ENCODE measurements at places on chromosomes 6 and 20. TPM values are rescaled to one million over a fixed set of nuclear protein-coding genes. Genes with fewer than 3 reads are reported as not detected.

DNA sequence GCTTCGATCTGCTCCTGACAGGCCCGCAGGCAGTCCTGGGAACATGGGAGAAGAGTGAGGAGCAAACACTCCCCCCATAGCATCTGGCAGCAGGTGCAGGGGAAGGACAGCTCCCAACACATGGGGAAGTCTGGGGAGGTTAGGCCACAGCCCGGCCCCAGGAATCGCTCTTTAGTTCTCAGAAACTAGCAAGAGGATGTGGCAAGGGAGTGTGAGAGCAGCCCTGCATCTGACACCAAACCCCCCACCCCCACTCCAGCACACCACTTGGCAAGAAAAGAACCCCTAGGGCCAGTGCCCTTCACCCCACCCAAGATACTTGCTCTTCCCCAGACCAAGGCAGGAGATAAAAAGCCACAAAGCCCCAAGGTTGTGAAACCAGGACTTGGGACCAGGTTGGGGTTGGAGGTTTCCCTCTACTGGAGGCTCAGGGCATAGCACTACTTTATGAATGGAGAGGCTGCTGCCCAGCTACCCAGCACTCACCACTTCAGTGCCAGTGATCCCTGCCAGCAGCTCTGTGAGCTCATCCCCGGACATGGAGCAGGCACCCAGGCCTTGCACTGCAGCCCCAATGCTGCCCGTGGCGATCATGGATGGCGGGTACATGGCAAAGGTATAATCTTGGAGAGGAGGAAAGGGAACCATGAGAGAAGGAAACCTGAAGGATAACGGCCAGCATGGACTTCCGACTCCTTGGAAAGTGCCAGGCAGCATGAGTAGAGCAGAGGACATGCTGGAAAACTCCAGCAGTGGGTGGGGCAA is 5.4 kb downstream of the CCND3 start:
- no peaks in the 10 kb centered on the region for H3K27me3 ChIP-seq
- H3K27ac ChIP-seq = peak overlapping the region; percentile 53
- H3K4me1 ChIP-seq = peaks cover 49% of the 10 kb centered on the region
- H3K36me3 ChIP-seq = peaks cover 86% of the 10 kb centered on the region

DNA sequence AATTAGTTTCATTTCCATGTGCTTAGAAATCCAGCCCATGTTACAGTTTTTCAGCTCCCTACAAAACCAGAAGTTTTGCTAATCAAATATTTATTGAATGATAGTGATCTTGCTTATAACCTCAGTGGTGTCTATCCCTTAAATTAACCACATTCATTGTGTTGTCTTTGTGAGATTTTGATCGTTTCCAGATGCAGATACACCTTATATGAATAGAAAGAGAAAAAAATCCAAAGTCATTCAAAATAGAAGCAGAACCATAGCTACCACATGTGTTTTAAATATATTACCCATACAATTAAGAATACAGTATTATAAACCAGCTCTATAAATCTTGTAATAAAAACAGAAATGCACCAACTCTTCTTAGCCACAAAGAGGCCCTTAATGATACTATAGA is 60.6 kb upstream of the RREB1 start:
- no peaks in the 10 kb centered on the region for H3K27me3 ChIP-seq
- H3K4me3 ChIP-seq = no peak overlapping the region
- no peak overlapping the region for H3K27ac ChIP-seq
- H3K4me1 ChIP-seq = peaks cover 16% of the 10 kb centered on the region

- H3K4me1 ChIP-seq = peaks cover 29% of the 10 kb centered on the region
- no peaks in the 10 kb centered on the region for H3K36me3 ChIP-seq
- no peak for DNase-seq
- H3K4me3 ChIP-seq = no peak overlapping the region
- no peak overlapping the region for H3K27ac ChIP-seq
Measured at GRCh38 chr20:44035924-44036323, 121.3 kb downstream of the TOX2 start.

- H3K36me3 ChIP-seq = peaks cover 51% of the 10 kb centered on the region
- no peaks in the 10 kb centered on the region for H3K27me3 ChIP-seq
- no peak for DNase-seq
- peaks cover 8% of the 10 kb centered on the region for H3K4me1 ChIP-seq
Measured at GRCh38 chr6:111773501-111774345, 99.5 kb downstream of the FYN start.

DNA sequence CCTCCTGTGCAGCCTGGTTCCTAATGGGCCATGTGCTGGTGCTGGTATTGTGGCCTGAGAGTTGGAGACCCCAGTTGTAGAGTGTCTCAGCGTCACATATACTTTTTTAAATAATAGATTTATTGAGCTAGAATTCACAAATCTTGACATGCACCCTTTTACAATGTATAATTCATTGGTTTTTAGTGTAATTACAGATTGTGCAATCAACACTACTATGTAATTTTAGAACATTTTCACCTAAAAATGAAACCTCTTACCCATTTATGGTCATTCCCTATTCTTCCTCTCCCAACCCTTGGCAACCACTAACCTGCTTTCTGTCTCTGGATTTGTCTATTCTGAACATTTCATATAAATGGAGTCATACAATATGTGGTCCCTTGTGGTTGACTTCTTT is 10.6 kb downstream of the PRIM2 start:
- H3K27ac ChIP-seq = no peak overlapping the region
- H3K36me3 ChIP-seq = peaks cover 63% of the 10 kb centered on the region
- no peak for DNase-seq
- H3K4me1 ChIP-seq = no peaks in the 10 kb centered on the region

DNA sequence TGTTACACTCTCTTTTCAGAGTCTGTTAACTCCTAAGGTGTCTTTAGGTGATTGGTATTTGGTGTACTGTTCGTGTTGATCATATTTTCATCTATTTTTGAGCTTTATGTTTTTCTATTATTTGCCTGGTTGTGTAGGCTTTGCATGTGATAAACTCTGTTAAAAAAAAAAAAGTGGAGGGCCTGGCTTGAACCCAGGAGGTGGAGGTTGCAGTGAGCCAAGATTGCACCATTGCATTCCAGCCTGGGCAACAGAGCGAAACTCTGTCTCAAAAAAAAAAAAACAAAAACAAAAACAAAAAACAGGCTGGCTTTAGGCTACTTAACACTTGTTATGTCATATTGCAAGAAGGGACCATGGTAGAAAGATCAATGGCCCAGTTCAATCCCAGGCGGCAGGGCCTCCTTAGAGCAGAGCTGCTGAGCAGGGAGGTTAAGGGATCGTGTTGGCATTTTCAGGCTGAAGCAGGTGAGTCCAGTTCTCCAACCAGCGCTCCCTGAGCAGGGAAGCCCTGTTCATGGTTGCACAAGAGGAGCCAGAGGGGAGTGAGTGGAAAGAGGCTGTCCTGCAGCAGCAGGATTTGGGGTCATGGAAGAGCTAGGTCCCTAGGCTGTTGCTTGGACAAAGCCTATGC is 8.5 kb downstream of the PYGB start:
- no peaks in the 10 kb centered on the region for H3K27me3 ChIP-seq
- peak overlapping the region; percentile 33 for H3K27ac ChIP-seq
- peaks cover 28% of the 10 kb centered on the region for H3K4me1 ChIP-seq
- H3K4me3 ChIP-seq = no peak overlapping the region

DNA sequence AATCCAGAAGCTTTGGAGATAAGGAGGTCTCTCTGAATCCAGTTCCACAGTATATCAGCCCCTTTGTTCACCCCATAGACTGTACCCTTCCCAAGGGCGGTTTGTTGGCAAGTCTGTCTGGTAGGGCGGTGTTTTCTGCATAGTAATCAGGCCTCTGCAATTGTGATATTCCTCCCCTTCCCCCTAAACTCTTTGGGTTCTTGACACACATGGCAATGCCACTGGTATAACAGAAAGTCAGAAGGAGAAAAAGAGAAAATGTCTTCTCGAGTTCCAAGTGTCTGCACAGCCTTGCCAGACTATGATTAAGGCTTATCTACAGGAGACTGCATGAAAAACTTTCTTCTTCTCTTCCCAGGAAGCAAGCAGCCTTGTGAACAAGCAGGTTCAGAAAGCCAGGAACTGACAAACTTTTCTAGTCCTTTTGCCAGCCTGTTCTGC is 45.6 kb downstream of the FOXO3 start:
- no peaks in the 10 kb centered on the region for H3K36me3 ChIP-seq
- no peak overlapping the region for H3K27ac ChIP-seq
- H3K4me1 ChIP-seq = peaks cover 20% of the 10 kb centered on the region

DNA sequence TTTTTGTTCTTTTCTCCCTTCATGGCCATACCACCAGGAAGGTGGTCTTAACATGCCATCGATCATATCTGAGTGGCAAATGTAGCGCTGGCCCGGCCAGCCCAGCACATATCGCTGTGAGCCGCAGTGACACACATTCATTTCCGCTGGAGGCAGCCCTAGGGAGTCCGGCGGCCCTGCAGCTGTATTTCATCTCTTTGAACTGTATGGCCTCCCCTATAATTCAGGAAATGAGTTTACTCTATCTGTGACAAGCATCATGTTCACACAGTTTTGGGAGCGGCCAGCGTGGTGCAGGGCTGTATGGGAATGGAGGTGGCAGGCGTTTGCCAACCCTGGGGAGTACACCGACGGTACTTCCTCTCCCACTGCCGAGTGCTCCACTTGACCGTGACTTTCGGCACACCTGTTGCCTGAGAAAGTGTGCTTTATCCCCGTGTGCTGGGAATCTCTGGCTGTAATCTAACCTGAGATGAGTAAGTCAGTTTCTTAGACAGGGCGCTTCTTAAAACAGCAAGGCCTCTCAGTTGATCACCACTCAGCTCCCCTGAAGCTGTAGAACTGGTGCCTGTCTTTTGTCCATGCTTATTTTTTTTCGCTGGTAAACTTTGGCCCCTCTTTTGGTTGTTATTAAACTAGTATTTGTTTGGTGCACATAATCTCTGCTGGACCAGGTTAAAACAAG is 257.1 kb upstream of the TAB2 start:
- no peaks in the 10 kb centered on the region for H3K27me3 ChIP-seq
- peaks cover 13% of the 10 kb centered on the region for H3K4me1 ChIP-seq

DNA sequence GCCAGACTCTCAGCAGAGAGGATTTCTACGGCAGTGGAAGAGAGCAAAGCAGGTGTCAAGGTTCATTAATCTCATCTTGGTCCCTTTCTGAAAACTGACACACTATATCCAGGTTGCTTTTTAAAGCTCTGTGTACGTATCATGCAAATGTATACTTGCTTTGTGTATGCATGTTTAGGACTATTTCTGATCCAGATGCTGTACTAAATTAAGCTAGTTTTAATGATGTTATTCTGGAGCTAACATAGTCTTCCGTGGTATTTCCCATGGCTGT is 59.2 kb upstream of the SNX9 start:
- H3K27ac ChIP-seq = peak overlapping the region; percentile 68
- H3K27me3 ChIP-seq = no peaks in the 10 kb centered on the region
- peaks cover 56% of the 10 kb centered on the region for H3K4me1 ChIP-seq
- H3K36me3 ChIP-seq = no peaks in the 10 kb centered on the region

DNA sequence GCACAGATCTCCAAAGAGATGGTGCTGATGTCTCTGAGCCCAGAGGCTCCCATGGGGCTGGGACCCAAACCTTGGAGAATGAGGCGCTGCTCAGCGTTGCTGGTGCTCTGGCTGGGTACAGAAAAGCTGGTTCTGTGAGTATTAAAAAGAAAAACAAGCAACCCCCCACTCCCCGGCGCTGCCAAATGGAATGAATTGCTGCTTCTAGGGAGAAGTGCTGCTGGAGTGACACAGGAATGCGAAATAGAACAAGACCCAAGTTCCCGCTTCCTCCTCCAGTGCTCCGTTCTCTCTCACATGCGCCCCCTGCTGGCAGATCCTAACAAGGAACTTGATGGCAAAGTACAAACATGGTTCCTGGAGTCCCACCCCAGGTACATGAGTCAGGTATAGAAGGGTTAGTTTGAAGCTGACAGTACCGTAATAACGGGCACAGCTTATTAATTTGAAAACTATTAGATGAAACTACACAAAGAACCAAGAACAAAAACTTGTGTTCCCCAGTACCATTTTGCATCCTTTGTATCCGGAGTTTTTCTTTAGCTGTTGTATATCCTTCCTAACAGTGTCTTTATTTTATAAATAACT is 2.1 kb upstream of the DDX27 start:
- DNase-seq = peak; percentile 76
- H3K4me3 ChIP-seq = peak overlapping the region; percentile 16
- H3K27ac ChIP-seq = no peak overlapping the region
- H3K27me3 ChIP-seq = no peaks in the 10 kb centered on the region
- H3K4me1 ChIP-seq = peaks cover 18% of the 10 kb centered on the region

DNA sequence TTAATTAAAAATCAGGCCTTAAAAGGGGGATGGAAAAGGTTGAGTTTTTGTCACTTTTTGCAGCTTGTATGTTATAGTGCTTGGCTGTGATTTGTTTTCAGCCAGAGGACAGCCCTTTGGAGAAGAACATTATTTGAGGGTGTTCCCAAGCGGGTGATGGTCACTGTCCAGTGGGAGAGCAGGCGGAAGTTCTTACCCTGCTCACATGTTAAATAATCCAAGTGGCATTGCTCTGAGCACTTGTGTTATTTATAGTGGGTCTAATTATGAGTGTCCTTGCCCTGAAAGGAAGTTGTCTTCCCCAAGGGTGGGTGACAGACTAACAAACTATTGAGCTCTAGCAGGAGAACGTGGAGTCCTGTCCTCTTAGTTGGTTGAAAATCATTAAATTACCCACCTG is 49.5 kb downstream of the DOK5 start:
- no peaks in the 10 kb centered on the region for H3K4me1 ChIP-seq
- no peak overlapping the region for H3K27ac ChIP-seq
- no peaks in the 10 kb centered on the region for H3K36me3 ChIP-seq
- DNase-seq = no peak

- H3K27ac ChIP-seq = no peak overlapping the region
- H3K4me1 ChIP-seq = no peaks in the 10 kb centered on the region
- no peak overlapping the region for H3K4me3 ChIP-seq
- DNase-seq = no peak
Measured at GRCh38 chr6:119880840-119881239, 531.3 kb upstream of the MAN1A1 start.

GRCh38 chr20:53829724-53830521 is 236.3 kb upstream of the ZNF217 start:
- peaks cover 6% of the 10 kb centered on the region for H3K4me1 ChIP-seq
- no peaks in the 10 kb centered on the region for H3K36me3 ChIP-seq
- no peak overlapping the region for H3K4me3 ChIP-seq
- H3K27me3 ChIP-seq = no peaks in the 10 kb centered on the region
- H3K27ac ChIP-seq = peak overlapping the region; percentile 78

GRCh38 chr6:12962529-12962928 is 246.0 kb downstream of the PHACTR1 start:
- H3K27ac ChIP-seq = no peak overlapping the region
- H3K36me3 ChIP-seq = no peaks in the 10 kb centered on the region
- H3K4me1 ChIP-seq = peaks cover 5% of the 10 kb centered on the region
- peaks cover 8% of the 10 kb centered on the region for H3K27me3 ChIP-seq
- DNase-seq = no peak

GRCh38 chr6:122408702-122409458 is 9.4 kb downstream of the HSF2 start:
- H3K27ac ChIP-seq = peak overlapping the region; percentile 80
- no peaks in the 10 kb centered on the region for H3K27me3 ChIP-seq
- no peaks in the 10 kb centered on the region for H3K4me1 ChIP-seq
- no peak for DNase-seq
- peaks cover 9% of the 10 kb centered on the region for H3K36me3 ChIP-seq
- H3K4me3 ChIP-seq = peak overlapping the region; percentile 6

- H3K27ac ChIP-seq = no peak overlapping the region
- peaks cover 6% of the 10 kb centered on the region for H3K4me1 ChIP-seq
- H3K27me3 ChIP-seq = peaks cover 3% of the 10 kb centered on the region
- no peak overlapping the region for H3K4me3 ChIP-seq
- no peak for DNase-seq
Measured at GRCh38 chr20:16710781-16711180, 19.0 kb upstream of the SNRPB2 start.

FRMD1 gene
- 23.1 TPM for total RNA-seq

MACROD2 gene
- 1.6 TPM for total RNA-seq

PRR18 gene
- 0.05 TPM for total RNA-seq

VPS16 gene
- 37.0 TPM for total RNA-seq

SPDEF gene
- total RNA-seq = 0.14 TPM

KLC4 gene
- total RNA-seq = 20.3 TPM

EGFL8 gene
- 10.5 TPM for total RNA-seq

PERP gene
- 8.4 TPM for total RNA-seq

GRM1 gene
- total RNA-seq = under 0.01 TPM

RNF8 gene
- 16.9 TPM for total RNA-seq

STMND1 gene
- total RNA-seq = 0.05 TPM

FAM209B gene
- 0.42 TPM for total RNA-seq

CD24 gene
- 13.3 TPM for total RNA-seq

PGK2 gene
- not detected for total RNA-seq

Measured in thymus (tissue), 14 donors.